Pancreas (tissue), 10 donors: ENCODE measurements at places on chromosomes 16 and 17. TPM values are rescaled to one million over a fixed set of nuclear protein-coding genes. Genes with fewer than 3 reads are reported as not detected.

The KREMEN2 gene
- total RNA-seq = 0.09 TPM

The NUPR1 gene
- 67.5 TPM for total RNA-seq

GRCh38 chr17:3917391-3917931 is 1.2 kb upstream of the P2RX1 start:
- DNase-seq = peak; percentile 80

GRCh38 chr16:16108759-16109158 is 114.5 kb downstream of the ABCC6 start:
- DNase-seq = no peak

DNA sequence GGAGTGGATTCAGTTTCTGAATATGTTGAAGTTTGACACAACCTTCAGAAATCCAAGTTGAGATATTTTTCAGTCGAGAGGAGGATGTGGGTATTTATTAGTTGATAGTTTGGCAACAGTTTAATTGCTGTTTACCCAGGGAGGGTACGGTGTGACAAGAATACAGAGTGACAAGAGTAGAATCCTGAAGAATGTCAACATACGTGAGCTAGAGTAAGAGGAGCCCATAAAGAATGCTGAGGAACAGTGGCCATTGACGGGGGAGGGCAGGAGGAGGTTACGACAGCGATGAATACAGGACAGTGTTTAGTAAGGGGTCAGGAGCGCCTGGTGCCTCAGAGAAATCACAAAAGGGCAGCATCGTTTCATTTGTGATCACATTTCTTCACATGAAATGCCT is 76.5 kb downstream of the AATF start:
- DNase-seq = no peak

- DNase-seq = no peak
Observed at GRCh38 chr17:74604200-74604599, 12.1 kb upstream of the CD300LD start.

- no peak for DNase-seq
Observed at GRCh38 chr16:49700251-49701064, 155.5 kb downstream of the ZNF423 start.

The CTRB1 gene
- total RNA-seq = 22,259 TPM

DNA sequence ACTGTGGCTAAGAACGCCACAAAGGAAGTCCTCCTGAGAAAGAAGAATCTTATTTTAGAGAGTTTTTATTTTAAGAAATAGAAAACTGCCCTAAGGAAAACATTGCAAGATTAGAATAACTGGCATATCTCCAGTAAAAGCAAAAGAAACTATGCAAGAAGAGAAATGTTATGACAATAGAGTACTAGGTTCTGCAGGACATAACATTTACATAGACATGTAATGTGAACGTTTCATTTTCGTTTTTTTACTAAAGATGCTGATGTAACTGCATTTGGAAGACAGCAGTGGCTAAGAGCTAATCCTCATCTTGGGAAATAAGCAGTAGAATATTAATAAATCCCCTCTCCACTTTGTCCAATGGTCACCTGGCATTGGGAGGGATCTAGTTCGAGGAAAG is 7.8 kb upstream of the ASGR2 start:
- DNase-seq = no peak

The GRIN2C gene
- 0.12 TPM for total RNA-seq

The CCL16 gene
- not detected for total RNA-seq

DNA sequence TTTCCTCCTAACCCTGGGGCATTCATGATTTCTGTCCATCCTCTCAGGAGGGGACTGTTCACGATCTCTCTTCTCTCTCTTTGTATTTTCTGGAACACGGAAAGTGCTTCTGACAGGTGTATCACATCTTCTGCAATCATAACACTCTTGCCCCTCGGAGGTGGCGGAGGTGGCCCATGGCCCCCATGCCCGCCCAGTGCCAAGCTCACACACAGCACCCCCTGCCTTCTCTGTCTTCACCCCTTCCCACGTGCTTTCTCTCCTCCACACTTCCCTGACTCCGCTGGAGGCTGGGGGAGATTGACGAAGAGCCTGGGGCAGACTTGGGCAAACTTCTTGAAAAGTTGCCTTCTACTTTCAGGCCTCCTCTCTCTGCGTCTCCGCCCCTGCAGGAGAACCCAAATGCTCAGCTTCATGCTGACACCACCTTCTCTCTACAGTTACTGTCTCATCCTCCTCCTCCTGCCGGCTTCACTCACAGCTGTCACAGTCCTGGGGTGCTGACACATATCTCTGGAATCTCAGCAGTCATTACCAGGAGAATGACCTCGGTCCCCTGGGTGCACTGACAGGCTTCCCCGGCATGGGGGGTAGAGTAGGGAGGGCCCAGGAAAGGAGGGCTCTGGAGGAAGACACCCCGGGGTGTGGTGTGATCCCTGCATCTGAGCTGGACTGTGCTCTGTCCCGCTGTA is 127.1 kb downstream of the ENGASE start:
- DNase-seq = no peak

DNA sequence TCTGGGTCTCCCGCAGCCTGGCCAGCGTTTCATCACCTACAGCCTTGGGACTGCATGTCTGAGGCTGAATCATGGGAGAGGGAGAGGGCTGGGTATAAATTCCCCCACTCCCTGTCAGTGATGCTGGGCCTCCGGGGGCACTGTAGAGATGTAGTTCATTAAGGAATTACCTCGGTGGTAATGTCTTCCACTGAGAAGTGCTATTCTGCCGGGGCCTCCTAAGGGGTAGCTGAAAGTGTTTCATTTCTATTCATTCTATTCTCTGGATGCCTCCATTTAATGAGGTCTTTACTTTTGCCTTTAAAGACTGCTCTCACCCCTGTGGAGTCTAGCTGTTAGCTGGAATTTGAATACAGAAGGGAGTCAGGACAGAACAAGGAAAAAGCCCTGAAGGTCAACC is 116.4 kb upstream of the HS3ST4 start:
- no peak for DNase-seq
